ENCODE measurements at places on chromosomes 6 and 20.

DNA sequence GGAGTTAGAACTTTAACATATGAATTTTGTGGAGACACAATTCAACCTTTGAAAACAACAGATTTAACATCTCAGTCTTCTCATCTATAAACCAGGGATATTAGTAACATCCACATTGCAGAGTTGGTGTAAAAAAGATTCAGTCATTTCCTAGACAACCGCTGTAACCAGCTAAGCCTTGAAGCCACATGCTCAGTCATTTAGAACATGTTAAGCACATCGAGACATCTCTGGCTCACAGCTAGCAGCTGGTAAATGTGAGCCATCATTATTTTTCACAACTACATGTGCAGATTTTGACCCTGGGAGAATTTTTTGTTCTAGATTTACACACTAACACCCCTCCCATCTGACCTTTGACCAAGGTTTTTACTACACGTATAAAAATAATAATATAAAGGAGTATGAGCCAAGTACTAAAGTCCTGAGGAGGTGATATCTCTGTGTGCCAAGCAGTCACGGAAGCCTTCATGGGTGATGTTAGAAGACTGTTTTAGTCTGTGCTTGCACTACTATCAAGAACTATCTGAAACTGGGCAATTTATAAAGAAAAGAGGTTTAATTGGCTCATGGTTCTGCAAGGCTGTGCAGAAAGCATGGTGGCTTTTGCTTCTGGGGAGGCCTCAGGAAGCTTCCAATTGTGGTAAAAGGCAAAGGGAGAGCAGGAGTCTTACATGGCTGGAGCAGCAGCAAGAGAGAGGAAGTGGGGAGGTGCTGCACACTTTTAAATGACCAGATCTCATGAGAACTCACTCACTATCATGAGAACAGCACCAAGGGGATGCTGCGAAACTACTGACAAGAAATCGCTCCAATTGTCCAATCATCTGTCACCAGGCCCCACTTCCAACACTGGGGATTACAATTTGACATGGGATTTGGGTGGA lies 48.7 kb upstream of the IL20RA start:
- DNase-seq: no peak

DNA sequence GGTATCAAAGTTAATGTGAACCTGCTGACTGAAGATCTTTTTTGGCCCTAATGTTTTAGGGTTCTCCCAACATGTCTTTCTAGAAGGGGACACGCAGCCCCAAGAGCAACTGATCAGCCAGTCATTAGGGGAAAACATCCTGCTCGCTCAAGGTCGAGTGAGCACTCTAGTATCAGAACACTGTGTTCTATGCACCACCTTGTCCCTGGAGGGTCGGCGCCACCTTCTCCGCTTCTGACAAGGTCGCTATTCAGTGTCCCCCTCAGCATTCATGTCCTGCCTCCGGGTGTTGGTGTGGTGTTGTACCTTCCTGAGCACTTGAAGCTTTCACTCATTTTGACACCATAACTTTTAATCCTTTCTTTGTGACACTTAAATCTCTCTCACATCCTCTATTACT lies 331.2 kb upstream of the KCNQ5 start:
- no peak for DNase-seq

GRCh38 chr6:46453216-46453615 lies 38.0 kb downstream of the RCAN2 start:
- no peak for DNase-seq

DNA sequence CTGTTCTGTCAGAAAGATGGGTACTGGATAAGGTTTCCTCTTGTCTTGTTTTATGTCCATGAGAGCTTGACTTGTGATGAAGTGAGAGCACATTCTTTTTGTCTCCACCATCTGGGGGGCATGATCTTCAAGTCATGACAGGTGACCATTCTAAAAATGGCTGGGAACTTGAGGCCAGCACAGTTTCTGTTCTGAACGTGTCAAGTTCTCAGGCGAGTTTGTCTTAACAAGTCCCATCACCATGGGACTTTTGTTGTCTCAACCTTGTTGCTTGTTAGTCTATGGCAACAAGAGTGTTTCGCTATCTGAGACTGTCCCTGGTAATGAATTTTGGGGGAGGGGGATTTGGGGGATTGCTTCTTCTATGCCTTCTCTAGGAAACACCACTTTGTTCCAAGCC lies 25.6 kb upstream of the ENPP4 start:
- DNase-seq: no peak

GRCh38 chr20:50694379-50695134 lies 3.2 kb upstream of the RIPOR3 start:
- DNase-seq: no peak

DNA sequence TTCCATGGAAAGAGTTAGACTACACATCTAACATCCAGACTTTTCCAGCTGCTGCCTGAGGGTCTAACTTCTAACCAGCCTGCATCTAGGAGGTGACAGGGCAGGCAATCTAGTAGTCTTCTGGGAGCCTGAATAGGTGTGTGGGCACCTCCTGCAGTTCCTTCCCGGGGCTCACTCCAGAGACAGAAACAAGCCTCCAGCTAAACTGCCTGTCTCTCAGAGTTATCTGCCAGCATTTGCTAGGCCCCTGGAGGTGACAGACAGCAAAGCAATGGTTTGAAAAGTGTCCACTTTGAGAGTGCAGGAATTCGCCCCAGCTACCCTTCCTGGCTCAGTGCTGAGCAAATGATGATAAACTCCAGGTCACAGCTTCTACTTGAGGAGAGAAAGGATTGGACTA lies 240.5 kb upstream of the PRSS16 start:
- no peak for DNase-seq

- no peak for DNase-seq
These were observed 302.9 kb downstream of the CLIC5 start for GRCh38 chr6:45712786-45713185.

- no peak for DNase-seq
These were observed 350.1 kb upstream of the HSF2 start for GRCh38 chr6:122049341-122049740.

- DNase-seq: no peak
These were observed 46.4 kb upstream of the CHD6 start for GRCh38 chr20:41664584-41664983.
